Smooth muscle cell of the brain vasculature (primary cell): ENCODE measurements at places on chromosomes 1 and 21.

GRCh38 chr1:99589186-99589636 lies 56.7 kb upstream of the PALMD start:
- no peak for DNase-seq

DNA sequence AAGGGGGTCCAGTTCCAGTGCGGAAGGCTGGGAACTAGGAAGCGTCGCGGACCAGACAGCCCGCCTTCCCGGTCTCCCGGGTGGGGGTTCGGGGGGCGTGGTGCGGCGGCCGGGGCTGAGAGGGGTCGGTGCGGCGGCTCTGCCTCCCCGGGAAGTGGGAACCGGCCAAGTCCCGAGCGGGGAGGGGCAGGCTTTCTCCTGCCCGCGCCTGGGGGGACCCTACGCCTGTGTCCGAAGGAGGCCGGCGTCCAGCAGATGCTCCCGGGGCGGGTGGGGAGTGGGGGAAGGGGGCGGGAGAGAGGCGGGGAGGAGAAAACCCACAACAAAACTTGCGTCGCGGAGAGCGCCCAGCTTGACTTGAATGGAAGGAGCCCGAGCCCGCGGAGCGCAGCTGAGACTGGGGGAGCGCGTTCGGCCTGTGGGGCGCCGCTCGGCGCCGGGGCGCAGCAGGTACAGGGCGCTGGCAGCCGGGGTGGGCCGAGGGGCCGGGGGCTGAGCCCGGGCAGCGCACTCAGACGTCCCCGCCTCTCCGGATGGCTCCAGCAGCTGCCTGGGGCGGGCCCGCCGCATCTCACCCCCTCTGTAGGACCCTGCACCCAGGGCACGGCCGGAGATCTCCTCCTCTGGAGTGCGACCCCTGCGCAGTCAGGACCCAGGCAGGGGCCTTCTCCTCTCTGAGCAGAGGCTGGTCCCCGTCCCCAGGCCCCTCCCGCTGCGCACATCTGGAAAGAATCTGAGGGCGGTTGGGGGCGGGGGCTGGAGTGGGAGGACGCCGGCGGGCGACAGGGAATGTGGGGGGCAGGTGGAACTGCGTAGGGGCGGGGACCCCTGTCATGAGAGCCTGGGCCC lies at the start of gene PODN:
TSS of gene PODN (plus strand) at position 355 of the 849 bp plus-strand sequence. CDS start 7,643 bp downstream, outside the sequence.
- DNase-seq = no peak

- no peak for DNase-seq
Observed at GRCh38 chr1:231410036-231410612, 12.0 kb downstream of the EGLN1 start.

- no peak for DNase-seq
Observed at GRCh38 chr1:38773483-38773882, 86.1 kb downstream of the RRAGC start.
